ENCODE measurements at places on chromosomes 2 and 18. TPM values are rescaled to one million over a fixed set of nuclear protein-coding genes. Genes with fewer than 3 reads are reported as not detected.

The FZD7 gene
- 0.18 TPM for total RNA-seq

GRCh38 chr2:215793747-215794595, 219.4 kb downstream of the MREG start:
- DNase-seq: no peak
- no peaks in the 10 kb centered on the region for H3K36me3 ChIP-seq
- H3K4me3 ChIP-seq: no peak overlapping the region
- peaks cover 4% of the 10 kb centered on the region for H3K27me3 ChIP-seq

- peaks cover 20% of the 10 kb centered on the region for H3K4me1 ChIP-seq
- peaks cover 41% of the 10 kb centered on the region for H3K27me3 ChIP-seq
- peak overlapping the region; percentile 84 for H3K4me3 ChIP-seq
- peak overlapping the region; percentile 74 for H3K27ac ChIP-seq
- peak; percentile 45 for DNase-seq
- no peaks in the 10 kb centered on the region for H3K36me3 ChIP-seq
These were observed 1.1 kb downstream of the MAP3K20 start for GRCh38 chr2:173076581-173077345.

The LCT gene
- 0.56 TPM for total RNA-seq

DNA sequence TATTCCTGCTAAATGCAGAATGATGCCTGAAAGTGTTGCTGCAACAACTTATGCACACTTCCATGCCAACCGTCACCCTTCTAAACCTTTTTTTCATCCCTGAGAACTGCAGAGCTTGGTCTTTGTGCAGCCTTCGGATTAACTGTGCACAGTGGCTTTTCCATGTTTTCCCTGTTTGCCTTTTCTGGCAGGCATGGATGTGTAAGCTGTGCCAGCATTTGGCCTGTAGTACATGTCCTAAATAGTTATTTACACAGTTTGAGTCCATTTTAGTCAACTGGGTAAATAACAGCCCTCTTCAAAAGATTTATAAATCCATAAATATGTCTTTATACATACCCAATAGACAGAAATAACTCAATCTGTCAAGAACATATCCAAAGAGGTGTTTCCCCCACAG, 31.5 kb downstream of the MEIS1 start:
- H3K36me3 ChIP-seq: no peaks in the 10 kb centered on the region
- no peak overlapping the region for H3K4me3 ChIP-seq
- no peak for DNase-seq
- no peaks in the 10 kb centered on the region for H3K27me3 ChIP-seq
- no peak overlapping the region for H3K27ac ChIP-seq
- H3K4me1 ChIP-seq: no peaks in the 10 kb centered on the region

GRCh38 chr2:173001664-173002604, 73.7 kb upstream of the MAP3K20 start:
- H3K27ac ChIP-seq: no peak overlapping the region
- H3K36me3 ChIP-seq: no peaks in the 10 kb centered on the region
- H3K27me3 ChIP-seq: peaks cover 56% of the 10 kb centered on the region
- no peak overlapping the region for H3K4me3 ChIP-seq
- no peaks in the 10 kb centered on the region for H3K4me1 ChIP-seq

The MCEE gene
- total RNA-seq: 16.3 TPM
